ENCODE measurements at places on chromosomes 1 and 21. TPM values are rescaled to one million over a fixed set of nuclear protein-coding genes. Genes with fewer than 3 reads are reported as not detected.

GRCh38 chr1:23397908-23398307 is 26.6 kb downstream of the TCEA3 start:
- no peak for DNase-seq

The OVAAL gene
- total RNA-seq, result not detected

DNA sequence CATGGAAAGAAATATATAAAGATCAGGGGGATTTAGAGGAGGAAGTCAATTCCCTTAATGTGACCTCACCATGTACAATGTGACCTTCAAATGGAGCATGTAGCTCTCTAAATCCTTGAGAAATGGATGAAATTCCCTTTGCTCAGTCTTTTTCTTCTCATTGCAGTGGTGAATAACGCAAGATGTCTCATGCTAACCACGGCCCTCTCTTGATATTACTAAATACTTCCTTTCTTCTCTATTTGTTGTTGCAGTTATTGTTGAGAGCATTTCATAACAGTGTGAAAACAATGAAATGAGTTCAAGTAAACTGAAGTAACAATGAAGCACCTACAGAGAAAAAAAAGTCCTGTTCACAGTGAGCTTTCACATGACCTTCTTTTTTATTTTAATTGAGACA is 55.6 kb downstream of the ZNF281 start:
- DNase-seq, result no peak

DNA sequence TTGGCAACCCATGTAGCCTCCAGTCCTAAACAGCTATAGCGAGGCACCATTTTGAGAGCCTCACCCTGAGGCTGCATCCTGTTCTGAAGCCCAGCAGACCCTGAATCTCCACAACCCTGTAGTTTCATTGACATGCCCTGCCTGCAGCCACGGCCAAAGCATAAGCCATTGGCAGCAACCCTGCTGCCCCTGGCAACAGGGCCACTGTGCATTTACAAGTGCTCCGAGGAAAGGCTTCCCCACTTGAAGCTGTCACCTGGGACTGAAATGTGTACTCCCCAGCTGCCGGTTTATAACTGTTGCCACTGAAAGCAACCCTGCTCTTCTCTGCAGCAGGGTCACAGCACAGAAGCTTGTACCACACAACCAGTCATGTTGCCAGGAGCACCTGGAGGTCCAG is 124.2 kb upstream of the OLFM3 start:
- DNase-seq, result no peak

The KCNJ10 gene
- not detected for total RNA-seq

The CRYAA gene
- not detected for total RNA-seq

GRCh38 chr1:33378976-33379375 is 51.9 kb downstream of the PHC2 start:
- DNase-seq, result no peak

GRCh38 chr1:104874044-104874443 is 1124.3 kb downstream of the AMY1C start:
- no peak for DNase-seq

GRCh38 chr1:208080396-208081286 is 163.5 kb downstream of the PLXNA2 start:
- no peak for DNase-seq

GRCh38 chr1:18108299-18109057 is 880 bp downstream of the IGSF21 start:
- DNase-seq, result no peak

GRCh38 chr1:220886470-220887201 is 7.4 kb downstream of the HLX start:
- DNase-seq, result no peak

The PLXNA2 gene
- total RNA-seq, result 0.26 TPM

DNA sequence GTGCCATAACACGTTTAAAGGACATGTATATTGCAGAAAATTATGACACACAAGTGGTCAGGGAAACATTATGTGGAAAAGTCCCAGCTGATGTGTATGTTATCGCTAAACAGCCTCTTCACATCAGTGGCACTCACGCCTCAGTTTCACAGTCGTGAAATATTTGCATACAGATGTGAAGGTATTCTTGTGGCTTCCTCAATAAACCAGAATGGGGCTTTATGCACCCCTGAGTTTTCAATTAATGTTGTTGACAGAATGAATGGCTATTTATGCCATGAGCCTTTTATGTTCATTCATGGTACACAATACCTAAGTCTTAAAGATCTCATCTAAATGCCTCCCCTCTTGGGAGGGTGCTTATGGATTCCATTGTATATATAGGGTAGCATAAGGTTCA is 202.1 kb upstream of the ADGRL2 start:
- DNase-seq, result no peak

DNA sequence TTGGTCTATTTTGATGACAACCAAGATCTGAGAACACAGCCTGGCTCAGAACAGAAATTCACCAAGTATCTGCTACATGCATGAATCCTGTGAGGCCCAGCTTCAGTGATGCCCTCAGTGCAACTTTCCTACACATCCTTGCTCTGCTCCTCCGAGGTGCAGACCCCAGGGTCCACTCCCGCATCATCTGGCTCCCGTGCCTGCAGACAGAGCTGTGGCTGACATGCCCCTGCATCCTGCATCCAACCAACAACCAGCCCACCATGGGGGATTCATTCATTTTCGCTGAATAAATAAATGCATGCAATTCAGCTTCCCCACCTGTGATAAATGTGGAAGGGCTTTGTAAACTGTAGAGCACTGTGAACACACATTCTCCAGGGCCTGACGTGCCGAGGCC is 112.3 kb downstream of the GLIS1 start:
- DNase-seq, result peak; percentile 22

- DNase-seq, result no peak
Measured at GRCh38 chr1:200038325-200038980, 10.9 kb downstream of the NR5A2 start.

DNA sequence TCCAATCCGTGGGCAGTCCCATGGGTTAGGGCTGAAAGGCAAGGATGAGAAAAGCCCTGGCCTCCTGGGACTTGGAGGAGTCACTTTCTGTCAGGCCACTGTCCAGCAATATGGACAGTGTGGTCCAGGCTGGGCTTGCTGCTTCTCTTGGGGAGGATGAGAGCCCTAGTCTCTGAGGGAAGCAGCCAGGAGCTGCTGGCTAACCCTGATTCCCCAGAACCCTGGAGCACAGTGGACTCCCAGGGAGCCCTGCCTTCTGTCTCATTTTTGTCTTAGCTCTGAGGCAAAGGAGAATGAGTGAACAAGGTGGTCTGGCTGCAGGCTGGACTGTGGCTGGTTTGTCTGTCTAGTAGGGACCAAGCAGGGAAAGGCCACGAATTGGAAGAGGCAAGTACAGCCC is 23.8 kb upstream of the EDN2 start:
- no peak for DNase-seq

The PAPPA2 gene
- 0.38 TPM for total RNA-seq

- no peak for DNase-seq
Measured at GRCh38 chr1:217896490-217896889, 265.3 kb downstream of the SPATA17 start.

The NHLH2 gene
- total RNA-seq, result not detected
